ENCODE measurements at places on chromosomes 5 and 9. TPM values are rescaled to one million over a fixed set of nuclear protein-coding genes. Genes with fewer than 3 reads are reported as not detected.

CSF1R gene
- 1.5 TPM for total RNA-seq

DNA sequence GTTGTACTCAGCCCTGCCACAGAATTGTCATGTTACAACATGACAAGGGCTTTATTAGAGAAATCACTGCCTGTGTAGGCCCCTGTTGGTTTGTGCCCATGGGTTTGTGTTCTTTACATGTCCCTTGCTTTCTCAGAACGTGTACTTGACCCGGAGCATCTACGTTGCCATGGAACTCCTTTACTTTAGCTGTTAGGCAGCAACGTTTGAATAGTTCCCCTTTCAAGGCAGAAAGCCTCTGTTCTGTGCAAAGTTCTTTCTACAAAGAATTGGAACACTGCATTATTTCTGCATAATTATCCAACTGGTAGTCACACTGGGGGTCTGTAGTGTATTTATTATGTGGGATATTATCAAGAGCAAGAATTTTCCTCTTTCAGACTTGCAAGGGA, 51.1 kb downstream of the FBXL7 start:
- DNase-seq = no peak

GRCh38 chr5:10679336-10679988, 81.6 kb downstream of the DAP start:
- DNase-seq = no peak

DNA sequence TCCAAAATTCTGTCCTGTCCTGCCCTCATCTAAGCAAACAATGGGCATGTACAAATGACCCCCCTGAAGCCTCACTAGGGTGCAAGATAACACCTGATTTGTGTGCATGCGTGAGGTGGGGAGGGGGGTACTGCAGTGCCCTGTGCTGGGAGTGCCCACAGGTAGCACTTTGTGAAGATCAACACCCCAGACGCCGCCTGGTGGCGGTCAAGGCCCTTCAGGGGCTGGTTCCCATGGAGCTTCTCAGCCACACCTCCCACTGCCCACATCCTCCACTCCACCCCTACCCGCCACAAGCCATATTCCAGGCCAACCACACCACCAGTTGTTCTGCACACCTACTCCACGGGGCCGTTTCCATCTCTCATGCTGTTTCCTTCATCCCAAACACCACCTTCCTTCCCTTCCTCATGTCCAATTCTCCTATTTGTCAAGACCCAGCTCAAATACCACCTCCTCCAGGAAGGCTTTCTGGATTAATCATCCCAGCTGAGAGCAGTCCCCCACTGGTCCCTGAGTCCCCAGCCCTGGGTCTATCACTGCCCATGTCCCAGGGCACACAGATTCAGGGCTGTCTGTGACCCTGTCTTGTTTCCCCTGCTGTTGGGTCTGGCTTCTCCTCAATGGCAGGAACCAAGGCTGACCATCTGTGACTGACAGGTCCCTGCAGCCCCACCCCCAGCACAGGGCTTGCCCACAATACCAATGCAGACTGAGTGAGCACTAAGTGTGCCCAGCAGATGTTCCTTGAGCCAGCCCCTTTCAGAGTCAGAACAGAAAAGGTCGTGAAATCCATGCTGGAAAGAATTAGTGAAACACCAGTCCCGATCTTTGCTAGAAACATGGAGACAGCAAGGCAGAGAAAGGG, 178.4 kb downstream of the PAX5 start:
- DNase-seq = peak; percentile 42

DNA sequence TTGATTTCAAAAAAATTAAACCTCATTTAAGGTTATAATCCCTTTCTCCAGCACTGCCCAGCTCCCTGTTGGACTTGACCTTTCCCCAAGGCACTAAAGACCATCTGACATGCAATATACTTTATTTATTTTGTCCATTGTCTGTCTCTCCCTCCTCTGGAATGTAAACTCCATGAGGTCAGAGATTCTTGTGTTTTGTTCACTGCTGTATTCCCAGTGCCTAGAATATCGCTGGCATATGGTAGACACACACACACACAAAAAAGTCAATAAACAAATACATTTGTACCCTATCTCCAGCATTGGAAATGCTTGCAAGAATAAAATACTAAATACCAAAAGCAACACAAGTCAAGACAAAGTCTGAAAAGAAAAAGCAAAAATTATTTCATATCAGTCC, 17.3 kb upstream of the ARSB start:
- DNase-seq = no peak

DNA sequence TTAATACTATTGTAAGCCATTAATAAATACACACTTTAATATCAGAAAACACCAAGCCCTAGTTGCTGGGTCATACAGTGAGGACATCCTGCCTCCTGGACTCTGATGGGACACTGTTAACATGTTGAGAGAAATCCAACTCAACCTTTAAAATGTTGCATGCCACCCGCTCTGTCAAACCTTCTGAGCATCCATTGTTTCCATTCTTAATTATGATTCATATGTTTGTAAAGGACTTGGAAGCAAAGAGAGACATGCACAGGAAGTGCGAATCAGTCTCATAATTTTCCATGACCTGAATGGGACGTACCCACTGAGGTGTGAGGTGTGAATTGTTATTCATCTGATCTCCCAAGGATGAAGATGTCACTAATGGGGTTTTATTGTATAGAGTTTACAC, 186.4 kb downstream of the CAAP1 start:
- no peak for DNase-seq

OCLN gene
- total RNA-seq = 4.3 TPM

DNA sequence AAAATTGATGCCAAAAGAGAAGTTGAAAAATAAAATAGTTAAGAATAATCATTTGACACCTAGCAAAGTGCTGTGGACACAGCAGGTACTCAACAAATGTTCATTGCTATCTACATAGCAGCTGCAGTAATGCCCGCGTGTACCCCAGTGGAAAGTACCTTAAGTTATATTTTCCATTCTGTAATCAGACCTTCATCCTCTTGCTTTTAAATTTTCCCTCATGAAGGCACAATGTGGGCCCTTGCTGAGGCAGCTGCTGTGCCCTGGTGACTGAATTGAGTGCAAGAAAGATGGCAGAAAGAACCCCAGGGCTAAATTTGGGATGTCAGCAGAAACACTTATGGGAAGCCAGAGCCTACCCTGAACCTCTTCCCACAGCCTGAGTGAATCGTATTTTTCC, 65.9 kb downstream of the CYFIP2 start:
- DNase-seq = no peak

DNA sequence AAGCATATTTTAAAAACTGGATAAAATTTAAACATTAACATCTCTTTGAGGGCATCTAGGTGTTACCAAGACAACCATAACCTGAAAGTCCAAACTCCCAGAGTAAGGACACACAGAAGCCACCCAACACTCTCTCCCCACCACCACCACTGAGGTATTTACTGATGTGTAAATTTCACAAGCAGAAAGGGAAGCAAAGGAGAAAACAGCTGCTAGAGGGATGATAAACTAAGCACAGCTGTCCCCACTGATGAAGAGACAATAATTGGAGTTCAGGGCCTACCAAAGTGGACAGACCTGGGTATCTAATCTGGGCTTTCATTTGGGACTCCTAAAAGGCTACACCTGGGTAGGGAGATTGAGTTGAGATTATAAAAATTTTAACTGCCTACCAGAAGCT, 63.6 kb downstream of the FRMD3 start:
- no peak for DNase-seq

DNA sequence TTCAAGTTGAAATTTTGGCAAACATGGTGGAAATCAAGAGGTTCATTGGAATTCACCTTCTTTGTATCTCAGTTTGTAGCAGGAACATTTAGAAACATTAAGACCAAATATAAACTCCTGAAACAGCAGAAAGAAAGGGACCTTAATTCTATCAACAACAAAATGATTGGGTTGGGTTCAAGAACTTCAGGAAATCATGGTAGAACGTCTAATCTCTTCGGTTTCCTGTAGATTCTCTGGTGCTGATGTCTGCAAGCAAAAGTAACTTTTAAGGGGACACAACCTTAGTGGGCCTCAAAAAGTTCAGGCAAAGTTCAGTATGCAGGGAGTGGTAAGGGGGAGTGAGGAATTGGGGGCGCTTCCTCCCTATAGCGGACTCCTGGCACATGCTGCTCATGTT, 3.4 kb downstream of the IL33 start:
- no peak for DNase-seq

GRCh38 chr9:117775591-117775990, 71.4 kb downstream of the TLR4 start:
- DNase-seq = no peak

DNA sequence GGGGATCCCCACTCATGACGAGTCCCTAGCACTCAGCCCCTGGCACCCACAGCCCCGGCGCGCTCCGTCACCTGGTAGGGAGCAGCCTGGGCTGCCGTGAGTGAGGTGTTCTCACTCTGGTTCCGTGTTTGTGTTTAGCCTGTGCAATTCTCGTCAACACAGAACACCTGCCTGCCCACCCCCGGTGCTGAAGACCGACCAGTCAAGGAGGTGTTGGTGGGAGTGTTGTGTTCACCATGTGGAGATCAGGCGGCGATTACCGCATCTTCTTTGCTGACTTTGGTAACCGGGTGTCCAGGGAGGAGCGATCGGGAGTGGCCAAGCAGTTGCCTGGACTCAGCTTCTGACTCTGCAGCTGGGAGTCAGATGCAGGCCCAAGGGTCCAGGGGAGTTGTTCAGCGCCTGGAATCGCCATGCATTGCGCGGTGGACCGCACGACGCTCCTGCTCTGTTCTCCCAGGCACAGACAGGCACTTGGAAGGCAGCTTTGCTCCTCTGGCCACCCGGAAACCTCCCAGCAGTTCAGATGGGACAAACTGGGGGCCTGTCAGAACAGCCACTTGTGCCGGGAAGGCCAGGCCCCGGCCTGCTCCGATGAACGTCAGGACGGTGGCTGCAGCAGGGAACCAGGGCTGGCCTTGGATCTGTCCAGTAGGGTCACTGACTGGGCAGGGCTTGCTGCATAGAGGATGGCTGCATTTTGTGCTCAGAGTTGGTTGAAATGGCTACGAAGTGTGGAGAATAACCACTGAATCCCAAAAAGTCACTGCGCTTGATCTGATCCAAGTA, 28.2 kb downstream of the EXOC3 start:
- no peak for DNase-seq

- peak; percentile 31 for DNase-seq
Observed at GRCh38 chr5:98839469-98840383, 66.3 kb downstream of the RGMB start.

TEX48 gene
- not detected for total RNA-seq

- no peak for DNase-seq
Observed at GRCh38 chr9:136268735-136269134, 23.1 kb upstream of the QSOX2 start.

DNA sequence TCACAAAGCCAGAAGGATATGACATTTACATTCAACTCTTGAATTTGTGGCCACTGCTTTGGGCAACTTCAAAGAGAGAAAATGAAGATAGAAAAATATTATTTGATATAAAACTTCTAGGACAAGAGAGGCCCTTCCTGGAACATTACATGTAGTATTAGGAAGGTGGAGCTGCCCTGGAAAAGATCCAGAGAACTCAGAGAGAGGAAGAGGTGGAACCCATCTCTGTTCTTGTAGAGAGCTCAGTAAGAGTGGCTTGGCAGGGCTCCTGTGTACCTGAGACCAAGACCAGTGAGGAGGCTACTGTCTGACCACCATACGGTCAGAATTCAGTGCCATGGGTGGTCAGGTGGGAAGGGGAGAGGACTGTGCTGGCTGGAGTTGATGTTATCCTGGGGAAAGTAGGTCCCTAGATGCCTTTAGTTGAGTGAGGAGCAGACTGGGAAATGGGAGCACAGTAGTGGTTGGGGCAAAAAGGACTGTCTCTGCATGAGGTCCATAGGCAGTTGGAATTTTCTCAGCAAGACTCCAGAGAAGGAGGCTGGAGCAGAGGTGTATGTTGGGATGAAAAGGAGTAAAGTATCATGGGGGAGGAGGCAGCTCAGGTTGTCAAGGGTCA, 7.6 kb downstream of the TGFBI start:
- DNase-seq = no peak

- no peak for DNase-seq
Observed at GRCh38 chr5:171420431-171421241, 1.2 kb downstream of the FGF18 start.

S1PR3 gene
- total RNA-seq = not detected

DENND4C gene
- total RNA-seq = 52.4 TPM

FCN2 gene
- not detected for total RNA-seq

- no peak for DNase-seq
Observed at GRCh38 chr5:177109810-177110209, 23.1 kb downstream of the FGFR4 start.

DNA sequence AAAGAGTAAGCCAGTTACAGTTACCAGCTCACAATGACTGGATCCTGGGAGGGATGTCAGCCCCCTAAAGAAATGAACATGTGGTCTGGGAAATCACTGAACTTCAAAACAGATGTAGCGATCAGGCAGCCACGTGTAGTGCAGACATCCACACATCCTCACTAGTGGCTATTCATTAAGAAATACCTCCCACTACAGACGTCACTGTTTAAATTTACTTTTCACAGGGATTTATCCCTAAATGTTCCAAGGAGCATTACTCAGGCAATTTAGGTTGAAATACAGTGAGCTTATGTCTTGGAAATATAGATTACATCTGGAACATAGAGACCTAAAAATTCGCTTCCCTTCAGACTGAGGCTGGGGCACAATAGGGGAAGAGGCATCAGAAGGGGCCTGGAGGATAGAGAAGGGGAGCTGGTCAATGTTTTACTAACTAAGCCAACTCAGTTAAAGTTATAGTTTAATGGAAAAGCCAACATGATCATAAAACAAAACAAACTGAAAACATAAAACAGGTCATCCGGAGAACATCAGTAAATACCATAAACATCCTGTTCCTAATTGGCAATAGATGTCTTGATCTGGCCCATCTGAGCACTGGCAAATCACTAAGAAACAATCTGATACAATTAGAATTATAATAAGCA, 92.3 kb downstream of the FANCC start:
- DNase-seq = no peak

STPG3 gene
- not detected for total RNA-seq

- peak; percentile 20 for DNase-seq
Observed at GRCh38 chr9:78296201-78296892, 578 bp upstream of the PSAT1 start.

DNA sequence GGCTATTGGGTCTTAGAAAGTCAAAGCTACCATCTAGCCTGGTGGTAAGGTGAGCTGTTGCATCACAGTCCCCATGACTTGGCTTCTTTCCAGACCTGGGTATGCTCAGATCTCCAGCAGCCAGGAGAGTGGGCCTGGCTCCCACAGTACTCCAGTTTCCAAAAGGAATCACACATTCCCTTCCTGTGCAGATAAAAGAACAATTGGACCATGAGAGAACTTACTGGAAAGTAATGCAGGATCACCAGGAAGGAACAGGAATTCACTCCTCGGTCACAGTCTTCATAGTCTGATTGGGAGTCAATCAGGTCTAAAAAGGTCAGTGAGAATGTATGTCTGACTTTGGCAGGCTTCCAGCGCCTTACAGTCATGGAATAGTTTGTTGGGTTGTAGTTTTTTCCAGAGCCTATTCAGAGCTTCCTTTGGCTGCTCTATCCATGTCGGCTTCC, 47.8 kb upstream of the CD180 start:
- DNase-seq = no peak
